Stimulated activated CD4-positive, alpha-beta T cell treated with anti-CD3 and anti-CD28 coated beads, Interleukin-12 subunit alpha, Interleukin-12 subunit beta, amount 100 ng/mL, for 4 hours (primary cell): ENCODE measurements at places on chromosomes 3 and 15.

DNA sequence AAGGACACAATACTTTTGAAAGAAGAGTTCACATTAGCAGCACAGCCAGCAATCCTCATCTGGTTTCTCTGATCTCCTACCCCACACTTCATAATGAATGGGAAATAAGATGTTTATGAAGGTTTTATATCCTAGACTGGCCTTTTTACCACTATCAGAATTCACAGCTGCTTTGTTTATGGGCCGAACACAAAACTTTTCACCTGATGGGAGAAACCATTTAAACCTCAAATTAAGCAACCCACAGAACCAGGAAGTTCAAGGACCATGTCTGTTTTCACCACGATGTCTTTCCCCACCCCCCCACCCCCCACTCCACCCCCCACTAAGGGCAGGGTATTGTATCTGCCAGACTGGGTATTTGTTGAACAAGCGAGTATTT is 11.3 kb upstream of the SETD5 start:
- DNase-seq: no peak

- no peak for DNase-seq
Observed at GRCh38 chr3:93934366-93935046, 39.2 kb downstream of the PROS1 start.

DNA sequence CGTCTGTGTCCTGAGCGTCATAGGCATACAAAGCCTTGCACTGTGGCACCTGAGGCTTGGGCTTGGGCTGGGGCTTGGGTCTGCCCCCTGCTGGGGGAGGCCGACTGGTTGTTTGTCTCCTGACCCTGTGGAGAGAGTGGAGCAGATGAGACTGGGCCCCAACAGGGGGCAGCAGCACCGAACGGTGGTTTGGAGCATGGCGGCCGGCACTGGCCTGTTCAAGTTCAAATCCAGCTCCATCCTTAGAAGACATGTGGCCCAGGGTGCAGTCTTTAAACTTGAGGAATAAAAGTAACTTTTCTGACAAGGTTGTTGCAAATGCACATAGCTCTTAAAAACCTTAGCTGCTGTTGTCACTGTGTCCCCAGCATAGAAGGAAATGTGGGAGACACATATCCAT is 33.3 kb downstream of the CCNB2 start:
- peak; percentile 40 for DNase-seq

DNA sequence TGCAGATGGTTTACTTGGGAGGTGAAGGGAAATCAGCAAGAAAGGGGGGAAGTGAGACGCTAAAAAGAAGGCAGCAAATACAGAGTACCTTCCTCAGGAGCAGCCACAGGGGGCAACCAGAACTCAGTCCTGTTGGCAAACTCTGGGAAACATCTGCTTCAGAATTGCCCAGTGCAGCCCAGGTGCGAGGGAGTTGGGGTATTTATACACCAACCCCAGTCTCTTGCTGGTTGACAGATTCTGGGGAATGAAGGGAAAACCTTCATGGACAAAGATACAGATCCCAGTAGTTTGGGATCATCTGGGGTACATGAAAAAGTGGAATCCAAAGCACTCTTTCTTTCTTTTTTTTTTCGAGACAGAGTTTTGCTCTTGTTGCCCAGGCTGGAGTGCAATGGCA is 25.3 kb upstream of the PGPEP1L start:
- no peak for DNase-seq
